HepG2 (cell line): ENCODE measurements at places on chromosomes 12 and 14. TPM values are rescaled to one million over a fixed set of nuclear protein-coding genes. Genes with fewer than 3 reads are reported as not detected.

The ZC2HC1C gene
- 3.3 and 5.3 TPM in 2 replicates for total RNA-seq

The DDIT3 gene
- 17.5 and 27.5 TPM in 2 replicates for total RNA-seq

The MIS18BP1 gene
- total RNA-seq: 36.4 and 54.6 TPM in 2 replicates

DNA sequence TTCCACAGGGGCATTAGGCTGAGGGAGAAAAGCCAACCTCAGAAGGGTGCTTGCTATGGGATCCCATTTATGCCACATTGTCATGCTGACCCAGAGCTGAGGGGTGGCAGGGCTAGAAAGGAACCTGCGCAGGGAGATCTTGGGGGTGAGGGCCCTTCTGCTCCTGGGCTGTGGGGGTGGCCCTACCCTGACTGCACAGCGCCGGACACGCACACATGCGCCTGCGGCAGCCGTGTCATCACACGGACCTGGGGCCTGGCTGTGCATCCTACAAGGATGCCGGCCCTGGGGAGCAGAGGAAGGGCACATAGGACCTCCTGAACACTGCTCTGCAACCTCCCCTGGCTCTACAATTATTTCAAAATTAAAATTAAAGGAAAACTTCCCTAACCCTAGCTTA is 6.9 kb downstream of the CDCA4 start:
- no peak for DNase-seq

DNA sequence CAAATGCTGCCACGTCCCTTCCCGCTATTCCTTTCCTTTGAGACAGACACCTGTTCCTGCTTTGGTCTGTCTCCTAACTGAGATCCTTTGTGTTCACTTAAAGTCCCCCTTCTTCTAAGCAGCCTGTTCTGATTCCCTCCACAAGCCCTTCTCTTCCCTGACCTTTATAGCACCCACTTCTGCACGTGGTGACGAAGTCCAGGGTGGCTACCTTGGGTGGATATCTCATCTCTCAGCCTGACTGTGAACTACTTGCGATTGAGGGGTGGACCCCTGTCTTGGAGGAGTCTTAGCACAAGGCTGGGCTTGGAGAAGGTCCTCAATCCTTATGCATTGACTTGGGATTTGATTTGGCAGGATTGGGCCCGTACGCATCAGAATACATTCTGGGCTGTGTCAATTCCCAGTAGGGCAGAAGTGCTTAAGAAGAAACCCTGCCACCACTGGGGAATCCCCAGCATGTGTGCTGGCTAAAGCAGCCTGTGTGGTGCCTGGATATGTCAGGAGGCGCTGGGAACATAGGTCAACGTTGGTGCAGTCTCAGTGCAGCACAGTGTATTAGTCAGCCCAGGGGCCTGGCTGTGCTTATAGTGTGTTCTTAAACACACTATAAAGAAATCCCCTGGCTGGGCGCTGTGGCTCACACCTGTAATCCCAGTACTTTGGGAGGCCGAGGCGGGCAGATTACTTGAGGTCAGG is 23.6 kb downstream of the KRT80 start:
- DNase-seq: peak; percentile 44
